ENCODE measurements at places on chromosomes 3 and 15. TPM values are rescaled to one million over a fixed set of nuclear protein-coding genes. Genes with fewer than 3 reads are reported as not detected.

- DNase-seq, result peak; percentile 11
Measured at GRCh38 chr3:42036483-42036823, 54.7 kb upstream of the TRAK1 start.

DNA sequence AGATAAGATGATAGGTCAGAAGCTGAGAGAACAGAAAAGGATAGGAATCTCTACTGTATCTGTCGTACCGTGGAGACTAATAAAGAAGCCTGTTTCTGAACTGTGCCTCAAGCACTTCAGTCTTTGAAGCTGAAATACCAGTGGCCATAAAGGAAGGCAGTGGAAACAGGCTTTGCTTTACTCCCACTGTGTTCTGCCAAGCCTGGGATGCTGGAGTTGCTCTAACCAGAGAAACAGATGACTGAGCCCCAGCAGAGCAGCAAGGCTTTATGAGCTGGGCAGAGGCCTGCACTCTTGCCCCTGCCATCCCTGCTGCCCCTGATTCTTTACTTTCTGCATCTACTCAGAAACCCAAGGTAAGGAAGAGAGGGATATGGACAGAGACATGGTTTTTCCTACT is 89.4 kb downstream of the PDE8A start:
- DNase-seq, result no peak

DNA sequence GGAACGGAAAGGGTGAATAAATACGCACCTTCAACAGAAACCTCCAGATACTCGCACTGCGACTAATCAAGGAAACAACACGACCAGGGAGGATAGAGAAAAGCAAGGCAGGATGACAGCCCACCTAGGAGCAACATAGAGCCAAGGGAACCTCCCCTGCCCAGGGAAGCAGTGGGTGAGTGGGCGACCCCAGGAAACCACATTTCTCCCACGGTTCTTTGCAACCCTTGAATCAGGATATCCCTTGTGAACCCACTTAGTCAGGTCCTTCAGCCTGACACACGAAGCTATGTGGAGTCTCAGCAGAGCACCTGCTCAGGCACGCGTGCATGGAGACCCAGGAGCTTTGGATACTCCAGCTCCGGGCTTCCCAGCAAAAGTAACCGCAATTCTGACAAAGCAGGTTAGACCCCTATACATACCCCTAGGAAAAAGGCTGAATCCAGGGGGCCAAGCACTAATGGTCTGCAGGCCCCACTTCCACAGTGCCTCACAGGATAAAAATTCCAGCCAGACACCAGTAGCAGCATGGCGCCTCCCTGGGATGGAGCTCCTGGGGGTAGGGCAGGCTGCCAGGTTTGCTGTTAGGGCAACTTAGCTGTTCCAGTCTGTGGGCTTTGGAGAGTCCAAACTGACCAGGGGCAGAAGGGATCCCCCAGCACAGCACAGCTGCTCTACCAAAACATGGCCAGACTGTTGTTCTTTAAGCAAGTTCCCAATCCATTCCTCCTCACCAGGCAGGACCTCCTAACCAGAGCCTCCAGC is 38.4 kb upstream of the PXYLP1 start:
- DNase-seq, result no peak

- DNase-seq, result no peak
Measured at GRCh38 chr15:25905140-25905539, 42.0 kb upstream of the ATP10A start.

Gene ISL2
- polyA plus RNA-seq, result 4.7 TPM

Gene DHFR2
- polyA plus RNA-seq, result 3.8 TPM

DNA sequence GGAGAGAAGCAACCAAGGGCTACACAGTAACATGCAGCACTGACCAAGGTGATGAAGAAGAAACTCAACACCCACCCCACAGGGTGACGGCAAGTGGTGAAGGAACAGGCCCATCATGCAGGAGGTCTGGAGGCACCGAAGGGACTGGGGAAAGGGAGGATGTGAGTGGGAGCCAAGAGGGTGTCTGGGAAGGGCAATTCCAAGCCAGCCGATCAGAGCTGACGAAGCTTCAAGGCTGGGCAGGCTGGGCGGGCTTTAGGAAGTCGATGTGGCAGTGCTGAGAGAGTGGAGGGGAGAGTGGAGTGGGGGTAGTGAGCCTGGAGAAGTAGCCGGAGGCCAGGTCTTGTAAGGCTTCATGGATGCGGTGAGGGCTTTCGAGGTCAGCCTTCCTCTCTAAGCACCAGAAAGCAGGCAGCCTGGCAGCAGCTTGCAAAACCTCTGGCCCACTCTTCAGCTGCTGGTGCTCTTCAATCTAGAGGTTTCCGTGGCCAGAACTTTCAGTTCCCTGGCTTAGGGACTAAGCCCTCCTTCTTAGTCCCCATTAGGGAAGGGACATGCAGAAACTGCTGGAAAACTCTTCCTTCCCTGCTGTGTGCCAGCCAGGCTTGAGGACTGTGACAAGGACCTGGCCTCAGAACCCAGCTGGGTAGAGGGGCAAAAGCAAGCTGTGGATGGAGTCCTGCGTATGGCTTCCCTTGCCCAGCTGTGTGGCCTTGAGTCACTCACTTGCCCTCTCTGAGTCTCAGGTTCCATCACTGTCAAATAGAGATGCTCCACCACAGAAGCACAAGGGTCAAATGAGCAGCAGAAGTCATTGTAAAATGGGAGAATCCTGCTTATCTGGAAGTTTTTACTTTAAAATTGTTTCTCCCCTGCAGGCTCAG is 72.1 kb downstream of the TLE3 start:
- no peak for DNase-seq

DNA sequence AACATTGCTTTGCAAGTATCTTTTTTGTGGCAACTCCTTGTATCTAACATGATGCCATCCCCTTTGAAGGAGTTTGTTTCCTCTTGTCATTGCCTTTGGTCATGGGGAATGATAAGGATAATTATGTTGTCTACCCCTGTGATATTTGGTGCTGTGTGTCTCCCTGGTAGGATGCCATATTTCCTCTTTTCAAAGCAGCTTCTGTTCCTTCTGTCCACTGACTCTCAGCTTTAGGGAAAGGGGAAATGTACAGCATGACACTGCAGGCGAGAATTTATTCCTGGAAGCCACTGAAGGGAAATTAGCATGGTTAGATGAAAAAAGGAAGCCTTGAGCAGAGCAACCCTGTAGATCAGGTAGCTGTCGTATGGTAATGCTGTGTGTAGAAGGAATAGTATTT is 576.7 kb downstream of the CADM2 start:
- DNase-seq, result peak; percentile 92

- no peak for DNase-seq
Measured at GRCh38 chr3:132660811-132661070, 612 bp downstream of the UBA5 start.

DNA sequence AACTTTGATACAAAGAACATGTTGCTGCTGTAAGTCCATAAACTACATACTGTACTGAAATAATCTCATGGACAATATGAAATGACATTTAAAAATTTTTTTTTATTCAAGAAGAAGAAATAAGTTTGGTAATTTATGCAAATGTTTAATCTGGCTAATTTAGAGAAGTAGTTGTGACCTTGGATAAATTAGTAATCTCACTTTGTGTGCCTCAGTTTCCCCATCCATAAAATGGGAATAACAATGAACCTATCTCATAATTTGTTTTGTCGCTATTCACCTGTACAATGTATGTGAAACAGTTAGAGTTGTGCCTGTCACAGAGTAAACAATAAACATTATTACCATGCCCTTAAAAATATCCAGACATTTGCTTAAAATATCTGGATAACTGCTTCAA is 15.3 kb upstream of the DPH6 start:
- no peak for DNase-seq

DNA sequence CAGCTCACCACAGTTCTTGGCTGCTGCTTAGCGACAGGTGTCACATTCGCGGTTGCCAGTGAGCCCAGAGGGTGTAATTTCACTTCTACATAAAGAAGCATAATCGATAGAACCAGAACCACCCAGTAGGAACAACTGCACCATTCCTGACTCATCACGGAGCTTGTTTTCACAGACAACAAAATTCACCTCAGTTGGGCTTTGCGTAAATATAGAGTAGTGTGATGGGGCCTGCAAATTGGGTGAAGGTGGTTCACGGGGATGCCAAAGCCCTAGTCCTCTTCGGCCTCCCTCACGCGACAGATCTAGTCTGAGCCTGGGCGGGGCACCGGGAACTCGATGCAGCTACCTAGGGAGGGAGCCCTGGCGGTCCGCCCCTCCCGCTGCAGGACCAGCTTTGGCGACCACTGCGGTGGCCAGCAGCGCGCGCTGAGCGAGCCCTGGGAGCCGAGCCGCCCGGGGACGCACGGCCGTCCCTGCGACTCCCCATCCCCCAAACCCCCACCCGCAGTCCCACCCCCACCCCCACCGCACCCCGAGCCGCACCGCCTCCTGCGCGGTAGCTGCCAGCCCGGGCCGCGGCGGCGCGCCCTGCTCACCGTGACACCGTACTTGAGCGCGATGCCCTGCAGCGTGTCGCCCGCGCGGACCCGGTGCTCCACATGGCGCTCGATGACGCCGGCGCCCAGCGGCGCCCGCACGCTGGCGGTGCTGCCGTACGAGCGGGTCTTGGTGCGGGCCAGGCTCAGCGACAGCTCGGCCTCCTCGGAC is 519 bp downstream of the LYSMD2 start:
- peak; percentile 63 for DNase-seq

Gene EDEM1
- 1.4 TPM for polyA plus RNA-seq

GRCh38 chr3:45980229-45980813 is 15.3 kb downstream of the FYCO1 start:
- no peak for DNase-seq

Gene WDR49
- 0.15 TPM for polyA plus RNA-seq

Gene CYP1A2
- not detected for polyA plus RNA-seq

DNA sequence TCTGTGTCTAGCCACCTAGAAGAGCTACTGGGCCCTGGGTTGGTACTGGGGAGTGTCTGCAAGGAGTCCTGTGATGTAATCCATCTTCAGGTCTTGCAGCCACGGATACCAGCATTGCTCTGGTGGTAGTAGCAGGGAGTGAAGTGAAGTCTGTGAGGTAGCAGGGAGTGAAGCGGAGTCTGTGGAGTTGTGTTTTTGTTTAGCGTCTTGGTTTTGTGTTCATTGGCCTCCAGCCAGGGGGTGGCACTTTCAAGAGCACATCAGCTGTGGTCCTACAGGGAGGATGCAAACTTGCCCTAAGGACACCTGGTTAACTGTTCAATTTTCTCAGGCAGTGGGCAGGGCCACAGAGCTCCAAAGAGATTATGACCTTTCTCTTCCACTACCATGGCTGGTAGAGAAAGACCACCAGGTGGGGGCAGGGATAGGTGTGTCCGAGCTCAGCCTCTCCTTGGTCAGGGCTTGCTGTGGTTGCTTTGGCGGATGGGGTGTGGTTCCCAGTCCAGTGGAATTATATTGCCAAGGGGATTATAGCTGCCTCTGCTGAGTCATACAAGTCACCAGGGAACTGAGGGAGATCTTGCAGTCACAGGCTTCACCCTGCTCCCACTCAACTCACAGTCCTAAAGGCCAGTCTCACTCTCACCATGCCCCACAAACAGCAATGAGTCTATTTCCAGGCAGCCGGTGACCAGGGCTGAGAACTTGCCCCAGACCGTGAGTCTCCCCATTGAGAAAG is 424.7 kb downstream of the ZBBX start:
- no peak for DNase-seq

Gene CCR1
- 1.3 TPM for polyA plus RNA-seq

DNA sequence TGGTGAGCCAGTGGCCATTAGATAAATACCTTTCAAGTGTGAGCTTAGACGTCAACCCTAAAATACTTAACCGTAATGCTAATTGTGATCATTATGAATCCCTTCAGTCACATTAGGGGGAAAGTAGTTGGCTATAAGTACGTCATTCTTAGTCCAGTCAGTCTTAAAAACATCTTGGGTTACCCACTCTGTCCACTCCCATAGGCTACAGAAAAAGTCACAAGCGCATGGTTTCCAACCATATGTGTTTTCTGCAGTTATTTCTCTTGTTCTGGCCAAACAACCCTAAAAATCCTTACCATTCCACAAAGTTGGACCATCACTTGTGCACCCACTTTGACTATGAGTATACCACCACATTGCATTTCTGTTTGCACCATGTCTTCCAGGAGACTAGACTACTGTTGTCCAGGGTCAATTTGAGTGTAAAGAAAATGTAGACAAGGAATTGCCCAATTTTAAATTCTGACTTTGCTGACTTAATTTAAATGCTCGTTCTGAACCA is 3.3 kb downstream of the RPL15 start:
- DNase-seq, result no peak

DNA sequence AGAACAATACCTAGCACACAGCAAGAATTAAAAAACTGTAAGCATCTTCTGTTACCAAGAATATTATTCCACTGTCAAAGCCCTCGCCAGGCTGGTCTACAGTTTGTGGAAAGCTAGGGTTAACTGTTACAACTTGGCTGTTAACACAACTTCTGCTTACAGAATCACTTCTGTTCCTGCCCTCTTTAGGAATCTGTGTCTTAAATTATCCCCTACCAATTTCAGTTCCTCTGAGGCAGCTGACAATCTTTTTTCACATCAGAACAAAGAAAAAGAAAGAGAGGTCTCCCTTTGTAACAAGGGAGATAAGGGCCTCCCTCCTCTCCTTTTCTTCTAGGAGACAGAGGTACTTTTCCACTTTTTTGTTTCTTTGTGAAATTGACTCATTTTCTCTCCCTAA is 188.9 kb downstream of the FMN1 start:
- DNase-seq, result no peak

DNA sequence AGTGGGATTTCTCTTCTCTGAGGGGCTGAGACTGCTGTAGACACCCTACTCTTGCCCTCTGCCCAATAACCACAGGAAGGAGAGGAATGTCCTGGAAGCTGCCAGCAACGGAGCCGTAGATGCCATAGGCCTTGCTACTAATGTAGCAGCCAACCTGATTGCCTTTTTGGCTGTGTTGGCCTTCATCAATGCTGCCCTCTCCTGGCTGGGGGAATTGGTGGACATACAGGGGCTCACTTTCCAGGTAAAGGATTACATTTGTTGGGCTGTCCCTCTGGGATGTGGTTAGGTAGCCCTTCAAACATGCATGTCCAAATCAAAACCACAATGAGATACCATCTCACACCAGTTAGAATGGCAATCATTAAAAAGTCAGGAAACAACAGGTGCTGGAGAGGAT is 16.1 kb downstream of the SLC28A2 start:
- DNase-seq, result no peak

DNA sequence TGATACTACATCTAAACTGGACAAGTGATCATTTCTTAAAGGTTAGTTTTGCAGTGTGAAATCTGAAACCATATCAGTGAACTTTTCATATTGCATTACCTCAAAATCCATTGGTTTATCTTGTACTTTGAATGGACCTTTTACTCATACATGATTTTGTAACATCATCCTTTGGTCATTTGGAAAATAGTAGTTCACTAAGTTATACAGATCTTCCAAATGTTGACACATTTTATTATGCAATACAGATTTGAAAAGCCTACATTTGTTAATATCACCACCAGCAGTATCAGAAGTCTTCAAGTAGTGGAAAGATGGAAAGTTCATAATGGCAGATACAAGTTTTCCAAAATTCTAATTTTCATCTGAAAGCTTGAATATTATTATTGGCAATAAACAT is 64.0 kb upstream of the CDV3 start:
- DNase-seq, result no peak

Gene ST8SIA2
- 11.6 TPM for polyA plus RNA-seq

- no peak for DNase-seq
Measured at GRCh38 chr3:42732829-42733459, 30.3 kb upstream of the HHATL start.

- DNase-seq, result no peak
Measured at GRCh38 chr3:131907796-131908195, 127.0 kb downstream of the CPNE4 start.

Gene CDHR4
- polyA plus RNA-seq, result not detected
